ENCODE measurements at places on chromosomes 2 and 18.

- DNase-seq: no peak
Measured at GRCh38 chr2:45728458-45728942, 77.0 kb downstream of the PRKCE start.

GRCh38 chr2:178295115-178295514 lies 100.8 kb downstream of the OSBPL6 start:
- DNase-seq: no peak

GRCh38 chr2:240519396-240520129 lies 38.2 kb downstream of the ANKMY1 start:
- DNase-seq: no peak

DNA sequence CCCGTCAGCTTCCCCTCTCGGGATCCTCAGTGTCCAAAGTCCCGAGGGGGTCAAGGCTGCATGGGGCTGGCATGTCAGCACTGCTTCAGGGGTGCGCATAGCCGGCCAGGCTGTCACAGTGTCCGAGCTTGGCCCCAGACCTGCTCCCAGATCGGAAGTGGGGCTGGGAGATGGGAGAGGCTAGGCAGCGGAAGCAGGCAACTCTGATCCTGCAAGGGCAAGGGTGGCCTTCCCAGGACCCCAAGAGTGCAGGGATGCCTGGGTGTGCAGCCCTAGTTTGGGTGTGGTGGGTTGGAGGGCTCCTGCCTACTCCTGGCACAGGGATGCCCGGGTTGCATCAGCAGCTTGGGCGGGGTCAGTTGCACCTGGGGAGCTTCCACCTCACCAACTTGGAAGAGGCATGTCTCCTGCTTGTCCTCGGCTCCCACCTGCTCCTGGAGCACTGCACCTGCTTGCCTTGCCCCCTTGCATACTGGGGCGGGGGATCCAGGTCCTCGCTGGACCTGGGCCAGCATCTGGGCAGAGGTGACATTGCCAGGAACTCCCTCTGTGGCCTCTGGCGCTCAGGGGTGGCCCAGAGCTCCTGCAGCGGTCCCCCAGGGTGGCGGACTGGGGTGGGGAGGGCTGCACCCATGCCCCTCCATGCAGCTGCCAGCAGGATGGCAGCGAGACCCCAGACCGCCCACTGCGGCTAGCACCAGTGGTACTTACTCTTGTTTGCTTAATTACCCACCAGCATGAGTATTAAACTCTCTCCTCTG lies 41.3 kb downstream of the CBLN2 start:
- DNase-seq: no peak

GRCh38 chr18:45121146-45121545 lies 440.5 kb downstream of the SETBP1 start:
- DNase-seq: no peak

DNA sequence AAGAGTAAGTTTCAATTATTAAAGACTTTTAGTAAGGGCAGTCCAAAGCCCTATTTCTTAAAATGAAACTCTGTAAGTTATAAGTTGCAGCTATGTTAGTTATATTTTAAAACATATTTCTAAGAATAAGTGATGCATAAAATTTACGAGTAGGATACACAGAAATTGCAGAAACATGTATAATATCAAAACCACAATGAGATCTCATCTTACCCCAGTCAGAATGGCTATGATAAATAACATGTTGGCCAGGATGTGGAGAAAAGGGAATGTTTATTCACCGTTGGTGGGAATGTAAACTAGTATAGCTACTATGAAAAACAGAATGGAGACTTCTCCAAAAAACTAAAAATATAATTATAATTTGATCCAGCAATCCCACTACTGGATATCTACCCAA lies 201.2 kb downstream of the CBLN2 start:
- no peak for DNase-seq

GRCh38 chr2:233448220-233448559 lies 93.9 kb downstream of the DGKD start:
- no peak for DNase-seq

DNA sequence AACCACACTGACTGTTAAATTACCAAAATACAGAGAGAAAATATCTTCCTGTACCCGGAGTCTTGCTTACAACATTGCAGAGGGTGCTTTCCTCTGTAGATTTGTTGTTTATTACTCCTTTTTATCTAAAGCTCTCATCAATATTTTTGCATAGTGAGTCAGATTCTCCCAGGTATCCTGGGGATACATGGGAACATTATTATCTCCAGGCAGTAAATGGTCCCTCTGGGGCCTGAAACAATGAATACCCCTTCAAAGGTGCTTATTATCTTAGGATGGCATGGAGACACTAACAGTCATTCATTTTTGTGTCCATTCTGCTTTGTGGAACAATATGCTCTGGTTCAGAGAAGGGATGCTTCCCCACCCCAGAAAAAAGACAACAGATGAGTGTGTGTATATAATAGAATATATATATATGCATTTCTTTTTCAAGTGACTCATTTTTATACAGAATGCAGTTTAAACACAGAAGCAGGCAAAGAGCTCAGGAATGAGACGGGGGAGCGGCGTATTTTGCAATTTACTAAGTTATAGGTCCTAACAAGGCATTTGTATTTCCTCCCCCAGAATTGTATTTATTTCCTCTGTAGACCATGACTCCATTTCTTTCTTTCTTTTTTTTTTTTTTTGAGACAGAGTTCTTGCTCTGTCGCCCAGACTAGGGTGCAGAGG lies 424.8 kb upstream of the ZEB2 start:
- DNase-seq: no peak

GRCh38 chr2:176239031-176239430 lies 30.2 kb upstream of the MTX2 start:
- no peak for DNase-seq

DNA sequence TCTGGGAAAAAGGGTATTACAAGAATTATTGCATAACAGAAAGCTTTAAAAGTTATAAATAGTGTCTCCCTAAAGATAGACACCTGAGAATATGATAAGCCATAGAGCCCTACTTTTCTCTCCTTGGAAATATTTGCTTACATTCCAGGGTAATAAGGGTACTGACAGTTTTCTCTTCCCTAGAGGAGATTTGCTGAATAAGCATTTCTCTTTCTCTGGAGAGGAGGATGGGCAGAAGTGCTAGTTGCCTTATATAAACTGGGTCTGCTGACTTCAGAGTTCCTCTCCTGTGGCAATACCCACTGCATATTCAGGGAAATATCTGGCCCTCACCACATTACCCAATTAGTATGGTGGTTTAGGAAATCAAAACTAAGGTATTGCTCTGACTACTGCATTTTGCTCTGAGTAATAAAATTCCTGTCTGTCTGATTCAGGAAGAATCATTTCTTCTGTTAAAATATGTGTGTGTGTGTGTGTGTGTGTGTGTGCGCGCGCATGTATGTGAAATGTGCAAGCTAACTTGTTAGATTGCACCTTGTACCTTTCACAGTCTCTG lies 1391.3 kb downstream of the DSC3 start:
- no peak for DNase-seq

- no peak for DNase-seq
Measured at GRCh38 chr2:229980431-229981184, 58.3 kb downstream of the FBXO36 start.

DNA sequence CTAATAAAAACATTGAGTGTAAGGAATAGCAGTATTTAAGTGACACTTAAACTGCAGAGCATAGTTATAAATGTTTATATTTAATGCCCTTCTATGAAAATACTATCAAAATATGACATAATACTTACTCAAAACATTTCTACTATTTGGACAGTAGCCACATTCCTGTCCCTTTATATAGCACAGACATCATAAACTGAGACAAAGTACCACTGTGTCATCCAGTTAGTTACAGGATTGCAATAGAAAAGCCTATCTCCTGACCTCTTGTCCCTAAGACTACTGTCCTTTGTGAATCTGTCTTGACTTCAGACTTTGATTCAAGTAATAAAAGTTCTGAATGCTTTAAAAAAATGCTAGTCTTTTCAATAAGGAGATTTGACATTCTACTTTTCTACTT lies 1528.5 kb upstream of the NXPH2 start:
- DNase-seq: no peak

DNA sequence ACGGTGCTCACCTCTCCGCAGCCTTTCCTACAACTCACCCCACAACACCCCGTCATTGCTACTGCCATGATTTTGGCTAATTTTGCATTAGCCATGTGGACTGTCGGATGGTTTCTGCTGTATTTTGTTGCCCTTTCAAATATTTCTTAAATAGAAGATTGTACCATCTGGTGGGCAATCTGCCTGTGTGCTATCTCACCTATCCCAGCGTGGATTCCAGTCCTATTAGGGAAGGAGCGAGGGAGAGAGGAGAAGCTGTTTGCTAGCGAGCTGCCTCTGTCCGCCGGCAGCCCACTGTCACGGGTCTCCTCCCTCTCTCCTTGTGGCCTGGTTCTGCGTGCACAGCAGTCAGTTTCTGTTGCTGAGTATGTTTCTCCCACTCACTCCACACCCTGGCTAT lies 336.2 kb downstream of the TXNL1 start:
- DNase-seq: no peak

DNA sequence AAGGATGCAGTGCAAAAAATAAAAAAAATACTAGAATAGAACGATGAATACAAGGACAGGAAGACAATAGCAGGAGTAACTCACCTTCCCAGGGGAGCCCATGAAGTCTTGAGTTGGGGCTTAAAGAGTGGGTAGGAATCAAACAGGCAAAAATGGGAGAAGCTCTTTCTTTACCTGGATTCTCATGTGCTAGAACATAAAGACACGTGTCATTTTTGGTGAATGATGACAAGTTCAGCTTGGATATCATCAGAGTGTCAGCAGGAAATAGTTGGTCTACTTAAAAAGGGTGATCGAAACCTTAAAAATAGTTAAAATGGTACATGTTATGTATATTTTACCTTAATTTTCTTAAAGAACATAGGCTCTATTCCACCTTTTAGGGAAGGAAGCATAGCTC lies 5.7 kb downstream of the SGPP2 start:
- no peak for DNase-seq

- DNase-seq: no peak
Measured at GRCh38 chr2:233164128-233164635, 87.3 kb upstream of the ATG16L1 start.

GRCh38 chr2:223032187-223033142 lies 19.5 kb upstream of the KCNE4 start:
- no peak for DNase-seq

GRCh38 chr2:33488178-33488690 lies 11.8 kb downstream of the RASGRP3 start:
- DNase-seq: no peak

- DNase-seq: no peak
Measured at GRCh38 chr2:66596256-66596655, 161.3 kb downstream of the MEIS1 start.

DNA sequence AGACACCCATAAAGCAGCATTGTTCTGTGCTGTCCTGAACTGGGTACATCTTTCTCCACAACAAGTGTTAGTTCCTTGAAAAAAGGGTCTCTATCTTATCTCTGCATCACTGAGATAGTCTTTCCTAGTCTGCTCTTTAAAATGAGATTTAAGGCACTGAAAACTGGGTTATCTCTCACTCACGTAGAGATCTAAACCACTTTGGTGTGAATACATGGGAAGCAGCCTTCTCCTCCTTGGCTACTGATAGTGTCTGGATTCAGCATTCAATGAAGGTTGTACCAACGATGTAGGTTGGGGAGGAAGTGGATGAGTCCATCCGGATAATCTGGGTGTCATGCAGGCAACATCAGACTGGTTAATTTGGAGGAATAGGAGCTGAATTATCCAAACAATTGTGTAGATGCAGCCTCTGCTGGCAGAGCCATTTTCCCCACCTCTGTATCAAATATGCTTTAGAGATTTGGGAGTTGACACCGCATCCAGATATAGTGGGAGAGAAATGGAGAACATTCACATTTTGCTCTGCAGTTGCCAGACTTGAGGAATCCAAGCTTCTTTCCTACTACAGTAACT lies 15.9 kb upstream of the SIX3 start:
- DNase-seq: no peak

- no peak for DNase-seq
Measured at GRCh38 chr18:73509460-73509859, 638.2 kb downstream of the FBXO15 start.

- no peak for DNase-seq
Measured at GRCh38 chr18:25192065-25192464, 159.9 kb downstream of the ZNF521 start.

DNA sequence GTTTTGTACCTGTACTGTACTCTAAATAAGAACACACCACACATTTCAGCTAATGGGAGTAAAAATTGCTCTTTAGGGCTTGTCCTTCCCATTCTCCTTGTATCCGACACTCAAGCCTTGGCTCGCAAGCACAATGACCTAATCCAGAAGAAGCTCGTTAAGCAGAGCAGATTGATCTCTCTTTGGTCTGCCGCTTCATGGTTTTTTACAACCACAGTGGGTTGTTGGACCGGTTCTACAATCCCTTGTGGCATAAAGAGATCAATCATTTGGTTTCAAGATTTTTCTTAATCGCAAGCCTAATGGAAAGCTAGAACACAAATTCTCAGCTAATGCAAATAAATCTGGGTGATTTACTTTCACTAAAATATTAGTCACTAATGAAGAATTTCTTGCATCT lies 662.1 kb downstream of the LRP1B start:
- DNase-seq: no peak

DNA sequence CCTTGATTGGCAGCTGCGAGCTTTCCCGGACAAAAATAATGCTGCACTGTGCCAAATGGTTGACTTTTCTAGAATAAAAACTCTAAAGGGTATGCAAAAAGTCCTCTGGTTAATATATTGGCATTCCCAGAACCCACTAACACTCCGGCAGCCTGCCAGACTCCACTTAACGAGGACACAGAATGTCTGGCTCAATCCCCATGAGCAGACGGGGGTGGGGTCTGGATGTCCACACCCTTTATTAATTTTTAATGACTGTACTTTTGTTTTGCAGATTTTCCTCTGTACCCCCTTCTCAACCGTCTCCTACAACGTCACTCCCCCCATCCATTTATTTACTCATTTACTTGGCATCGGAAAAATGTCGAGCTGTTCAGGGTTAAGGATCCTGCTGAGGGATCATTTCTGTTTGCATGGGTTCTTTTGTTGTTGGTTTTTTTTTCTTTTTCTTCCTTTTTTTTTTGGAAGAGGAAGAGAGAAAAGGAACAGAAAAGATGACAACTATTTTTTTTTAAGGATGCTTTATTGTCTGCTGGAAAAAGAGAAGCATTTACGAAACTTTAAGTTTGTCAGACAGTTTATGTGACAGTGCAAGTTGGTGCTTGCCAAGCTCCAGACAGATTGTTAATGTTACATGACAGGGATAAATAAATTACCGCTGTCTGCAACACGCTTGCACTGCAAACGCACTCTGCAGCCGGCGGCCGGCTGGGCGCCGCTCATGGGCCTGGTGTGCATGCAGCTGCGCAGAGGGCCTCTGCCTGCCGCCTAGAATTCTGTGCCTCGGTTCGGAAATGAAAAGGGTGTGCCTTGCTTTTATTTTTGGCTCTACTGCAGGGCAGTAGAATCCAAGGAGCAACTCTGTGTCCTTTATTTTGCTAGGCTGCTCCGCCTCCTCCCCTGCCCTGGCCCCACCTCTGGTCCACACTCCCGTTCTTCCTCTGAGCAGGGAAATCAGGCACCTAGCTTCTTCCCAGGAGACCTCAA lies 3.6 kb downstream of the LDLRAD4 start:
- no peak for DNase-seq

GRCh38 chr2:229673676-229674075 lies 40.7 kb downstream of the DNER start:
- DNase-seq: no peak

GRCh38 chr2:37230581-37230980 lies 815 bp downstream of the CEBPZ start:
- DNase-seq: no peak

- DNase-seq: no peak
Measured at GRCh38 chr18:62258093-62258492, 67.0 kb upstream of the TNFRSF11A start.

- DNase-seq: no peak
Measured at GRCh38 chr2:131724019-131724418, 196.3 kb downstream of the CCDC74A start.

- no peak for DNase-seq
Measured at GRCh38 chr2:223459328-223459939, 142.7 kb downstream of the SCG2 start.

Data from NCI-H2107 (cell line).